ENCODE measurements at places on chromosomes 5 and 9.

GRCh38 chr9:14452539-14452938, 138.6 kb upstream of the NFIB start:
- no peak for DNase-seq

- DNase-seq = no peak
Measured at GRCh38 chr5:131272307-131272706, 8.5 kb downstream of the CDC42SE2 start.

DNA sequence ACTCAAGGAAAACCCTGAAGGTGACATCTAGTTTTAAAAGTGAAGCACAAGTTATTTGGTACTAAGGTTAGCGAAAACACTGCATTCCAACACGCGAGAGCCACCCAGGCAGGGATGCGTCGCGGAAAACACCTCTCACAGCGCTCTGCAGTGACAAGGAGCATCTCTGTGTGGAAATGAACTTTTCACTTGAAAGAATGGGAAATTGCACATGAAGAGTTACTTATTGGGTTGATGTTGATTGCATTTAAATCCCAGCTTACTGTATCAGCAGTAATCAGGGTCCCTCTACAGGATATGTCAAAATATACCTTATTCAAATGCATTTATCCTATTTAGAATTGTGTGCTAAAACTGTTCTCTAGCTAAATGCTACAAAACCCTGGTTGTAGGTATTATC, 144.4 kb downstream of the BNC2 start:
- no peak for DNase-seq

- no peak for DNase-seq
Measured at GRCh38 chr9:113513111-113513510, 49.6 kb downstream of the RGS3 start.

DNA sequence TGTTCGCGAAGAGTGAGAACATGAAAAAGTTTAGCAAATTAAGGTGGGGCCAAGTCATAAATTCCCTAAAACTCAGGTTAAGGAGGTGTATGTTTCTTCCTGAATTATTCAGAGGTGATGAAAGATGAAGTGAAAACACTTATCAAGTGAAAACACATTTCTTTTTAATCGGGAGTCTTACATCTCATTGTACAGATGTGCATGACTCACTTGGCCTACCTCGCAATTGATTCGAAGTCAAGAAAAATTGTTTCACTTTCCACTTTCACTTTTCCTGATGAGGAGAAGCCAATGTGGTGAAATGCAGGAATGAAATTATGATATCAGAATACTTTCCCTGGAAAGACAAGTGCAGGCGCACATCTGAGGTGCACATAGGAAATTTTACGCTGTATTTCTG, 78.7 kb downstream of the SLC25A46 start:
- DNase-seq = no peak

- no peak for DNase-seq
Measured at GRCh38 chr9:1366276-1366675, 316.1 kb downstream of the DMRT2 start.

DNA sequence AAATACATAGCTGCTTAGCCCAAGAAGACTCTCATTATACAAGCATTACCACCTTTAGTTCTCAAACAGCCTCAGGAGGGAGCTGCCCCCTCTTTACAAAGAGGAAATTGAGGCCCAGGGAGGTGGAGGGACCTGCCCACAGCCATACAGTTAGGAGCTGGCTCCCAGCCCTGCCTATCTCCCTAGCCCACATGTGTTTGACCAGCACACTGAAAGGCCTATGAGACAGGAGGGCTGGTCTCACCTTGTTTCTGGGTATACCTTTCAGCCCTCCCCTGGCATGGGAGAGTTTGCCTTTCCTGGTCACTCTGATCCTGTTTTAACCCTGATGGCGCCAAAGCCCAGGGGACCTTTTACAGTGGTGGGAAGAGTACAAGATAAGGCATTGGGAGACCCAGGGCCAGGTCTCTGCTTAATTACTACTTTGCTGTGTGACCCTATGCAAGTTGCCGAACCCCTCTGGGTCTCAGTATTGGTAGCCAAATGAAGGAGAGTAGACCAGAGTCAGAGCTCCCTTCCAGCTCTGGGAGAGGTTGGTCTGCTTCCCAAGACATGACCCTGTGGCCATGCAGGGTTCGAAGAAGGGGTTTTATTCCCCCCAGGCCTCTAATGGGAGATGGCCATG, 60.9 kb upstream of the RPL26L1 start:
- no peak for DNase-seq
